ENCODE measurements at places on chromosomes 4 and X.

- DNase-seq: peak; percentile 6
These were observed 194.6 kb upstream of the C1QTNF7 start for GRCh38 chr4:15233264-15233597.

GRCh38 chr4:153116291-153116680 is 88.0 kb upstream of the TRIM2 start:
- no peak for DNase-seq

DNA sequence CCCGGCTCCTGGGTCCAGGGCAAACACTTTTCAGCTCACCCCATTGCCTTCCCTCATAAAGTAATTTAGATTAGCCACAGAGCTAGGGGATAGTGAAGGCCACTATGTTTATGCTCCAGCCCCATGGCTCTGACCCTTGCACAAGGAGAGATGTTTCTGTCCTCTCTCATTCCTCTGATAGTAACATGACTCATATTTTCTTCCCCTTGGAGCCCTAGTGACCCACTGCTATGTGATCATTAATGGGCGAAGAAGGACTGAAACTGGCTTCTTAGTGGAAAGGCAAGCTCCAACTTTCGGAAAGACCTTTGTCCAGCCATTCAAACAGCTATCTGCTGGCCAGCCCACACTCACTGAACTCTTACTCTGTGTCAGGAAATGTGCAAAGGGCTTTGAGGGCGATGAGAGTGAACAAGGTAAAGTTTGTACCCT is 12.3 kb downstream of the CLDN2 start:
- no peak for DNase-seq

DNA sequence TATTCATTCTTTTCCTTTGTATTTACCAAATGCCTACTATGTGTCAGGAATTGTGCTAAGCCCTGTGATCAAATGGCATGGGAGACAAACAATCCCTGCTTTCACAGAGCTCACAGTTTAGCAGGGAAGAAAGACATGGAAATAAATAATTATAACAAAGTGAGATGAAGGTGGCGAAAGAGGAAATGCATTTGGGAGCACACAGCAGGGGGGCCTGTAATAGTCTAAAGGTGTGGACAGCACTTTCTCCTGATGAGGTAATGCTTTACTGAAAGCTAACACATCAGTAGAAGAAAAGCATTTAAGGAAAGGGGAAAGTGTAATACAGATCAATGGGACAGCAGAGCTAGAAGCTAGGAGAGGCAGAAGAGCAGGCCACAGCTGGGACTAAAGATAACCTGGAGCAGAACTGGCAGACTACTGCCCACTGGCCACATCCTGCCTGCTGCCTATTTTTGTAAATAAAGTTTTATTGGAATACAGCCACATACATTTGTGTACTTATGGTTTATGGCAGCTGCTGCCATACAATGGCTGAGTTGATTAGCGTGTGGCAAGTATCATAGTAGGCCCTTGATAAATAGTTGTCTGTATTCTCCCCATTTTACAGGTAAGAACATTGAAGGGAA is 67.1 kb upstream of the TAPT1 start:
- no peak for DNase-seq

GRCh38 chr4:70925899-70926635 is 23.9 kb downstream of the MOB1B start:
- DNase-seq: peak; percentile 40

DNA sequence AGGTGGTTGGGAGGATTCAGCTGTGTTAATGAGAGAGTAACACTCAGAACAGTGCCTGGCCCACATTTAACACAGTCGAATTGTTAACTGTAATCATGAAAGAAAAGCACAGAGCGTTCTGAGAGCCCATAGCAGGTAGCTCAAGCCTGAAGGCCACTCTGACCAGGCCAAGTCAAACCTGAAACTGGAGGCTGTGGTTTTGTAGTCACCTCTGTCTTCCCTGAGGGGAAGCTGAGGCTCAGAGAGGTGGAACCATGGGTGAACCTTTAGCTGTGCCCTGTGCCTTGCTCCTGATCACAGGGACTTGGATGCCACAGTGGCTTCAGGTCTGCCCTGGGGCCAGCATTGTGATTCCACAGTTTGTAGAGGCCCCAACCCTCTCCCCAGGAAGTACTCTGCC is 16.6 kb upstream of the UBA1 start:
- no peak for DNase-seq

DNA sequence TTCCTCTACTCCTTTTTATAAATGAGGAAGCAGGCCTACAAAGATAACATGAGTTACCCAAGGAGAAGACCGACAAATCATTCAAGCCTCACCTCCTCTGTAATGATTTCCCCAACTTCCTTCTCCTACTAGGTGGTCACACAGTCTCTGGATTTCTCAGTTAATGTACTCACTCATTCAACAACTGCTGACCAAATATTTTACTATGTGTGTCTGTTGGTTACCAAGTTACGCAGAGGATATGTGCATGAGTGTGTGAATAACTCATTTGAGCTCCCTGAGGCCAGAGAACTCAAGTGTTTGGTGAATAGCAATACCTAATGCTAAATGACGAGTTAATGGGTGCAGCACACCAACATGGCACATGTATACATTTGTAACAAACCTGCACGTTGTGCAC is 10.4 kb downstream of the CASK start:
- DNase-seq: no peak

Measured in activated CD4-positive, alpha-beta T cell treated with anti-CD3 and anti-CD28 coated beads, Interleukin-2, Interleukin-4, amounts not matched to agents 100 ng/mL and 50 ng/mL, durations not matched to agents 16 hours and 8 hours (primary cell).